Testis (tissue), 5 donors: ENCODE measurements at places on chromosomes 6 and 20. TPM values are rescaled to one million over a fixed set of nuclear protein-coding genes. Genes with fewer than 3 reads are reported as not detected.

TNFRSF21 gene
- total RNA-seq: 11.0 TPM

DTD1 gene
- total RNA-seq: 34.6 TPM

ARHGAP40 gene
- 1.5 TPM for total RNA-seq

ANKRD60 gene
- total RNA-seq: 8.0 TPM

RAET1L gene
- total RNA-seq: 0.43 TPM

GRCh38 chr6:154247119-154247861, 109.3 kb downstream of the IPCEF1 start:
- no peak for DNase-seq

GRCh38 chr6:45803071-45803470, 212.6 kb downstream of the CLIC5 start:
- DNase-seq: no peak

- peak; percentile 33 for DNase-seq
Observed at GRCh38 chr20:13458860-13459451, 179.8 kb downstream of the TASP1 start.

DNA sequence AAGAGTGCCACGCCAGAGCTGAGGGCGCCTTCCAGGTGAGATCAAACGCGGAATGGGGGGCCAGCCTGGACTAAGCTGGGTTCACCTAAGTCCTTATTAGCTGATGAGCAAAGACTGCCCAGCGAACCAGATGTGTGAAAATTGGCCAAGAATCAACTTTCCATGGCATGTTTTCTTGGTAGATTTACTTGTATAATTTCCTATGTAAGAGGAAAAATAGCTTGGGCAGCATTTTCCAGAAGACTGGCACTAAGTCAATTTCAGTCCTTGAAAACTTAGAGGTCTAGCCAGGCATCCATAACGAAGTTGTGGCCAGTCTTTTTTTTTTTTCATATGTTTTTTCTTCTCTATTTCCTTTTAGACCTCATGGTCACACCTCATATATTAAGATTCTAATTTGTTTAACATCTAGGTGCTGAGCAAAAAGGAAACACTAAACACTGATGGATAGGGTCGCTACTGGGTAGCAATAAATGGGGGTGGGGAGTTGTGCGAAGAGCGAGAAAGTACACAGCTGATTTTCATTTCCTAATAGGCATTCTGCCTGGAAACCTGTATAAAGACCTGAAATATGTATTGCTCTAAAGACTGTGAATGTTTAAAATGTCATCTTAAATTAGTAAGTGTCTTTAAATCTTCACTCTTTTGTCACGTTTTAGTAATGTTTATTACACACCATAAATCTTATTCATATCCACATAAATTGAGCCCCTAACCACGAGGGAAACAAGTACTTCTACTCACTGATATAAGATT, 188.8 kb downstream of the CD83 start:
- no peak for DNase-seq

DNA sequence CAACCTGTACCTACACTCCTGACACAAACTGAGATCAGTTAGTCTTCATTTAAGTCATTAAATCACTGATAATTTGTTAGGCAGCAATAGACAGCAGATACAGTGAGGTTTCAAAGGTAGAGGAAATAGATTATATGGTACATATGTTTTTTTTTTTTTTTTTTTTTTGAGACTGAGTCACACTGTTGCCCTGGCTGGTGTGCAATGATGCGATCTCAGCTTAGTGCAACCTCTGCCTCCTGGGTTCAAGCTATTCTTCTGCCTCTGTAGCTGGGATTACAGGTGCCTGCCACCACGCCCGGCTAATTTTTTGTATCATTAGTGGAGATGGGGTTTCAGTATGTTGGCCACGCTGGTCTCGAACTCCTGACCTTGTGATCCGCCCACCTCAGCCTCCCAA, 38.2 kb upstream of the KIF13A start:
- DNase-seq: no peak

- DNase-seq: no peak
Observed at GRCh38 chr20:61690993-61691838, 374.5 kb downstream of the TAF4 start.

DNA sequence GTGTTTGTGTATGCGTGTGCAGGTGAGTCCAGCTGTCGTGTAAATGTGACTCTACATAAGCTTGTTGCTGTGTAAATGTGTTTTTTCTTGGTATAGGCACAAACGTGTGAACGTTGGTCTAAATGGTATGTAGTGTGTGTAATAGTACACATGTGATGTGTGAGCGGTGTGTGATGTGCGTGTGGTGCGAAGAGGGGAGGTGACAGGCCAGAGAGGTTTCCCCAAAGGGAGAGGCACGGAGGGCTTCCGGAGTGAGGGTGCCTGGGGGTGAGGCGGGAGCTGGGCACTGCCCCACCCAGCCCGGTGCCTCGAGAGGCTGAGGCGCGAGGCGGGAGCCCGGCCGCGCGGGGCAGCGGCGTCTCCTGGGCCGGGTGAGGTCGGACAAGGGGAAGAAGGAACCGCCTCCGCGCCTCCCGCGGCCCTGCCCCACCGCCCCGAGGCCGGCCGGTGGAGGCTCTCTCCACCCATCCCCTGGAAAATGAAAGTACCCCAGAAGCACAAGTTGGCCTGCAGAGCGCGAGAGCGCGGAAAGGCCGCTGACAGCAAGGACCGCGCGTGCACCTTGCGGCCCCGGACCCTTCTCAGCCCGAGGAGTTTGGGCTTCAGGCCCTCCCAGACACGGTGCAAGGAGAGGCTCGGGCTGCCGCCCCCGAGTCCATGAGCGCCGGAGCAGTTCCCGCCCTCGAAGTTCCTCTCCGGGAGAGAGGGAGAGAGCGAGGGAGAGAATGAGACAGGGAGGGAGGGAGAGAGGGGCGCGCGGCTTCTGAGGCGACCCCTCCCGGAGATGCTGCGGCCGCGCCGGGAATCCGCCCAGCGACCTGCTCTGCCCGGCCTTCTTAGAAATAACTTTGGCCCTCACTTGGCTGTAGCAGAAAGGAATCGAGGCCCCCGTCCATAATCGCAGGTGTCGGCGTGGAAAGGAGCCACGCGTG, 43.2 kb upstream of the OSTM1 start:
- no peak for DNase-seq

DNA sequence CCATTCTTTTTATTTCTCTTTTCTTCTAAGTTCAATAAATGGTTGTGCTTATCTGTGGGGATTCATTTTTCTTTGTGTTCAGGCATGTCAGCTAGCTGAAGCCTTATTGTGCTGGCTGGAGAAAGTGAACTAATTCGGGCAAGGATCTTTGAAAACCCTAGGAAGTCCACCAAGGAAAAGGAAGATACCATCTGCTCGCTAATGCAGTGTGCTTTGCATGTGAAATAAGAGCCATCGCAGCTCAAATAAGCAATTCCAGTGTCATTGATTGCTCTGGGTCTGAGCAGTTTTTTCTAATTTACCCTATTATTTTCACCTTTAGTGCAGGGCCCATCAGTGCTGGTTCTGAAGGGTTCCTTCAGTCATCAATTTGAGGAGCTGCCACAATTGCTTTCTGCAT, 309.4 kb upstream of the SOX4 start:
- no peak for DNase-seq
